Upper lobe of left lung (tissue), 6 donors: ENCODE measurements at places on chromosomes 16 and 17. TPM values are rescaled to one million over a fixed set of nuclear protein-coding genes. Genes with fewer than 3 reads are reported as not detected.

Gene MILR1
- 8.4 TPM for total RNA-seq

GRCh38 chr17:46163316-46163715, 29.9 kb downstream of the KANSL1 start:
- no peak overlapping the region for H3K27ac ChIP-seq
- no peaks in the 10 kb centered on the region for H3K27me3 ChIP-seq
- no peaks in the 10 kb centered on the region for H3K36me3 ChIP-seq
- DNase-seq: no peak
- H3K4me3 ChIP-seq: no peak overlapping the region

GRCh38 chr16:1871974-1872635, at the start of gene MEIOB:
Gene MEIOB (minus strand): TSS chr16:1872164. CDS start chr16:1868175, 3,989 bp downstream.
- H3K36me3 ChIP-seq: no peaks in the 10 kb centered on the region
- DNase-seq: peak; percentile 51
- H3K27me3 ChIP-seq: no peaks in the 10 kb centered on the region
- H3K27ac ChIP-seq: no peak within 1 kb of the TSS

GRCh38 chr17:81034168-81034777, 678 bp upstream of the BAIAP2 start:
- no peak for DNase-seq
- H3K4me3 ChIP-seq: peak overlapping the region; percentile 94
- H3K27me3 ChIP-seq: no peaks in the 10 kb centered on the region
- H3K27ac ChIP-seq: peak overlapping the region; percentile 83
- H3K4me1 ChIP-seq: peaks cover 53% of the 10 kb centered on the region

- no peaks in the 10 kb centered on the region for H3K27me3 ChIP-seq
- DNase-seq: no peak
- H3K4me3 ChIP-seq: no peak overlapping the region
Observed at GRCh38 chr16:598823-599739, 9.2 kb downstream of the RAB40C start.

Gene FBXW10
- total RNA-seq: 2.7 TPM

Gene PRR35
- not detected for total RNA-seq

GRCh38 chr17:51853857-51854256, 304.7 kb downstream of the CA10 start:
- no peaks in the 10 kb centered on the region for H3K4me1 ChIP-seq
- no peaks in the 10 kb centered on the region for H3K27me3 ChIP-seq
- DNase-seq: no peak
- no peaks in the 10 kb centered on the region for H3K36me3 ChIP-seq

Gene ERBB2
- 123 TPM for total RNA-seq

Gene KRTAP9-8
- not detected for total RNA-seq

DNA sequence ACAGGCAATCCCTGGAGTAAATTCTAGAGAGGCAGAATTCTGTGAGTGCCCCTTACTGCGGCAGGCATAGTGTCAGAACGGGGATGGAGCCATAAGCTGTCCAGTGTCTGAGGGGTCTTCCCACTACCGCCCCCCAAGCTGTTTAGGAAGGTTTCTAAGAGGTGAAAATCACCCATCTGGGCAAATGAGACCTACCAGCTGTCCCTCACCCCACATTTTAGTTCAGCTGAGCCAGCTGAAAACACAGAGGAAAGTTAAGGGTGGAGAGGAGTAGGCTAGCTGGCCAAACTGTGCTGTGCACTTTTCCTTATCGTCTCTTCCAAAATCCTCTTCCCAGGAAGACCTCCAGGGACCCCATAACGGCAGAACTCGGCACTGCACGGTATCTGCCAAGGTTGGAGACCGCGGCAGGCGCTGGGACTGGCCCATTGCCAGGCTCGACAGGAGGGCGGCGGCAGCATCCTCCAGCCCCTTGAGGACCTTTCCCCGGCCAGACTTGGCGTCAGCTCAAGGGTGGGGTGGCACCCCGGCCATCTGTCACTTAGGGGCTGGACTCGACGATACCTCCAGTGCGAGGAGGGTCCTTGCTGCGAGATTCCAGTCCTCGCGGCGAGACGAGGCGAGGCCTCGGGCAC, 955 bp downstream of the ACLY start:
- peak; percentile 69 for DNase-seq
- H3K27me3 ChIP-seq: no peaks in the 10 kb centered on the region
- H3K27ac ChIP-seq: peak overlapping the region; percentile 87
- peaks cover 9% of the 10 kb centered on the region for H3K36me3 ChIP-seq

DNA sequence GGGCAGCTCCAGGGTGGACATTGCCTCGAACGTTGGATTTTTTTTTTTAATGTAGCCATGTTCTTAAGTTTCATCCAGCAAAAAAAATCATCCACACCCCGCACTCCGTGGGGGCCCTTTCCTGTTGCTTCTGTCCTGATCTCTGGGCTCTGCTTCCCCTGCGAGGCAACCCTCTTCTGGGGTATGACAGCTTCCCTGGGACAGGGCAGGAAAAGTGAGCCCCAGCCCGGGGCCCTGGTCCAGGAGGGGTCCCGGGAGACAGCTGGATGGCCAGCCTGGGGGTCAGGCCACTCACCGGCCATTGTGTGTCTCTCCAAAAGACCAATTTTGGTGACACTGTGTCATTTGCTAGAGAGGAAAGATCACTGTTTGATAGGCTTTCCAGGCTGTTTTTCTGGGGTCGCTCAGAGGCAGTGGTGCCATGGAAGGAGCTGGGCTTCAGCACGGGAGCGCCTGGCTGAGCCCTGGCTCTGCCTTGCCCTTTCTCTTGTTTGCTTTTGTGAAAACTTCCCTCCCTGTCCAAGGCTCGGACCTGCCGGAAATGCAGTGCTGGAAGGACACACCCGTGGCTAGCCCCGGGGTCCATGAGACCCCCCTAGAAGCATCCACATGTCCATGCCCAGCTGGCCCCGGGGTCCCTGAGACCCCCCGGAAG, 41.0 kb upstream of the CHMP6 start:
- peaks cover 22% of the 10 kb centered on the region for H3K36me3 ChIP-seq
- peak; percentile 40 for DNase-seq
- H3K27ac ChIP-seq: no peak overlapping the region
- H3K4me3 ChIP-seq: no peak overlapping the region

GRCh38 chr17:75478508-75478907, 22.1 kb downstream of the TMEM94 start:
- H3K27me3 ChIP-seq: no peaks in the 10 kb centered on the region
- no peak overlapping the region for H3K4me3 ChIP-seq
- H3K36me3 ChIP-seq: no peaks in the 10 kb centered on the region
- H3K27ac ChIP-seq: no peak overlapping the region
- H3K4me1 ChIP-seq: peaks cover 55% of the 10 kb centered on the region

GRCh38 chr17:49978501-49978900, 9.5 kb downstream of the DLX4 start:
- no peaks in the 10 kb centered on the region for H3K4me1 ChIP-seq
- no peaks in the 10 kb centered on the region for H3K36me3 ChIP-seq
- H3K27ac ChIP-seq: no peak overlapping the region
- DNase-seq: peak; percentile 46

Gene ALDOC
- 6.3 TPM for total RNA-seq

- no peaks in the 10 kb centered on the region for H3K27me3 ChIP-seq
- no peaks in the 10 kb centered on the region for H3K36me3 ChIP-seq
- H3K27ac ChIP-seq: no peak overlapping the region
- H3K4me3 ChIP-seq: no peak overlapping the region
Observed at GRCh38 chr16:47886631-47887415, 269.0 kb downstream of the ABCC12 start.

Gene MT1G
- 4.5 TPM for total RNA-seq

GRCh38 chr16:27405546-27406451, 3.8 kb downstream of the IL21R start:
- peak overlapping the region; percentile 58 for H3K27ac ChIP-seq
- no peak overlapping the region for H3K4me3 ChIP-seq
- H3K4me1 ChIP-seq: peaks cover 20% of the 10 kb centered on the region
- H3K36me3 ChIP-seq: no peaks in the 10 kb centered on the region

DNA sequence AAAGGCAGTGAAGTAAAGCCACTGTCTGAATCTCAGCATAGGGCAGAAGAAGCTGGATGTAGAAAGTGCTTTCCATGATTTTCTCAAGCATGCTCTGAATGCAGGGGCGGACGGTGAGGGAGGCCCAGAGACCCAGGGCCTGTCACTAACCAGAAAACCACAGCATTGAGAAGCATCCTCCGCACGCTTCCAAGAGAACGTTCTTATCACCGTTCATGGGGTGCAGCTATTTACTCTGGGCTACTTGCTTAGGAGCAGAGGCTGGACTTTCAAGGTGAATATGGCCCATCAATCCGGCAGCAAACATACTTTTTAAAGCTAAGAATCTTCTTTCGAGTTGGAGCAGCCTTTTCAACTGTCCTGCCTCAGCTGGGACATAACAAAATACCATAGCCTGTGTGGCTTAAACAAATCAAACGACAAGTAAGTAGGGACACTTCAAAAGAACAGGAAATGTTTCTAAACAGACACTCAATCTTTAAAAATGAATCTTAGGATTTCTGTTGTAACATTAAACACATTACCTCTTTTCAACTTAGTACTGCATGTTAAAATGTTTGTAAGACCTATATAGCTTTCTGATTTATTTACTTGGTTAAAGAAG, 46.5 kb upstream of the CDRT4 start:
- DNase-seq: no peak
- peaks cover 9% of the 10 kb centered on the region for H3K36me3 ChIP-seq
- no peak overlapping the region for H3K4me3 ChIP-seq
- no peaks in the 10 kb centered on the region for H3K27me3 ChIP-seq

Gene ZFPM1
- 2.2 TPM for total RNA-seq

Gene CHST5
- total RNA-seq: not detected

DNA sequence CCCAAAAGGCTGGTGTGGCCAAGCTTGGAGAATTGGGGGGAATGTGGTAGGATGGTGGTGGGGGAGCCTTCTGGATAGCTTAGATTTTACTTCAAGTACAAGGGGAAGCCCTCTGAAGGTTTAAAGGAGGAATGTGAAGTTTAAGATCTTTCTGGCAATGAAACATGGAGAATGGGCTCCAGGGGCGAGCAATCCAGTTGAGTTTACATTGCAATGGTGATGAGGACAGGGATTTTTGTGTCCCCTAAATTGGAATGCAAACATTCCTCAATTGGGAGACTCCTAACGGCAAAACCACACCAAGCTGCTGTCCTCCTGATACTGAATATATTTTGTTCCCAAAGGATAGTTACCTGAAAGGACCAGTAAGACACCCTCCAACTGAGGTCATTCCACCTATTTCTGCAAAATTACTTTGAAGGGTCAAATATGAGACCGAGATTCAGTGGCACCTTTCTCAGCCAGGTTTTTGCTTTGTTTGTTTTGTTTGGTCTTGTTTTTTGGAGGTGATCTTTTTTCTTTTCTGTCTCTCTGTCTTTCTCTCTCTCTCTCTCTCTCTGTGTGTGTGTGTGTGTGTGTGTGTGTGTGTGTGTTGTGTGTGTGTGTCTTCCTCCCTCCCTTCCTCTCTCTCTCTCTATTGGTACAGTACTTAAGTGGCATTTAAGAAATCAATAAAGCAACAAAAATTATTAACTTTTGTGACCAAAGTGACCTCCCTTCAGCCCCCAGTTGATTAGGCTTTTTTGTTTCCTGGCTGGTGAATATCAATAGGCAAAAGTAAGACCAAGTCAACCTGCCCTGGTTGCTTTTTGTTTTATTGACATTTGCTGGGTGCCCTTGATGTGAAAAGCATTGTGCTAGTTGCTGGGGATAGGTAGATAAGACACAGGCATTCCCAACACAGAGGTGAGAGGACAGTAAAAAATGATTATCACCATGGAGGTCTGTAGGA, 16.4 kb upstream of the TAT start:
- H3K27ac ChIP-seq: no peak overlapping the region
- H3K4me3 ChIP-seq: no peak overlapping the region
- H3K36me3 ChIP-seq: no peaks in the 10 kb centered on the region
- H3K27me3 ChIP-seq: no peaks in the 10 kb centered on the region
- H3K4me1 ChIP-seq: no peaks in the 10 kb centered on the region

Gene SLC5A11
- total RNA-seq: 0.86 TPM

- peaks cover 22% of the 10 kb centered on the region for H3K4me1 ChIP-seq
- H3K4me3 ChIP-seq: peak overlapping the region; percentile 68
- peaks cover 5% of the 10 kb centered on the region for H3K36me3 ChIP-seq
- peak overlapping the region; percentile 52 for H3K27ac ChIP-seq
- H3K27me3 ChIP-seq: no peaks in the 10 kb centered on the region
Observed at GRCh38 chr17:63997341-63998048, 656 bp upstream of the PRR29 start.

- peaks cover 3% of the 10 kb centered on the region for H3K4me1 ChIP-seq
- H3K36me3 ChIP-seq: peaks cover 77% of the 10 kb centered on the region
- DNase-seq: no peak
- H3K27me3 ChIP-seq: no peaks in the 10 kb centered on the region
- no peak overlapping the region for H3K27ac ChIP-seq
Observed at GRCh38 chr17:21005803-21006202, 37.0 kb downstream of the USP22 start.
